ENCODE measurements at places on chromosomes 4 and X. TPM values are rescaled to one million over a fixed set of nuclear protein-coding genes. Genes with fewer than 3 reads are reported as not detected.

TECRL gene
- not detected for total RNA-seq

FAM53A gene
- 0.85 TPM for total RNA-seq

TMEM150C gene
- 0.65 TPM for total RNA-seq

VCX2 gene
- total RNA-seq = not detected

NWD2 gene
- total RNA-seq = not detected

PABPC5 gene
- total RNA-seq = 1.1 TPM

EDNRA gene
- total RNA-seq = 8.0 TPM

GYPA gene
- not detected for total RNA-seq

SATL1 gene
- not detected for total RNA-seq

FHIP1A gene
- total RNA-seq = 0.43 TPM

CCDC120 gene
- total RNA-seq = 0.09 TPM

RNF128 gene
- total RNA-seq = 5.7 TPM

USP51 gene
- total RNA-seq = 1.9 TPM

RLIM gene
- total RNA-seq = 52.8 TPM

SLC9B1 gene
- total RNA-seq = 0.83 TPM

ARMCX4 gene
- total RNA-seq = 4.1 TPM

MAGEC3 gene
- total RNA-seq = not detected
